ENCODE measurements at places on chromosomes 3 and 15.

DNA sequence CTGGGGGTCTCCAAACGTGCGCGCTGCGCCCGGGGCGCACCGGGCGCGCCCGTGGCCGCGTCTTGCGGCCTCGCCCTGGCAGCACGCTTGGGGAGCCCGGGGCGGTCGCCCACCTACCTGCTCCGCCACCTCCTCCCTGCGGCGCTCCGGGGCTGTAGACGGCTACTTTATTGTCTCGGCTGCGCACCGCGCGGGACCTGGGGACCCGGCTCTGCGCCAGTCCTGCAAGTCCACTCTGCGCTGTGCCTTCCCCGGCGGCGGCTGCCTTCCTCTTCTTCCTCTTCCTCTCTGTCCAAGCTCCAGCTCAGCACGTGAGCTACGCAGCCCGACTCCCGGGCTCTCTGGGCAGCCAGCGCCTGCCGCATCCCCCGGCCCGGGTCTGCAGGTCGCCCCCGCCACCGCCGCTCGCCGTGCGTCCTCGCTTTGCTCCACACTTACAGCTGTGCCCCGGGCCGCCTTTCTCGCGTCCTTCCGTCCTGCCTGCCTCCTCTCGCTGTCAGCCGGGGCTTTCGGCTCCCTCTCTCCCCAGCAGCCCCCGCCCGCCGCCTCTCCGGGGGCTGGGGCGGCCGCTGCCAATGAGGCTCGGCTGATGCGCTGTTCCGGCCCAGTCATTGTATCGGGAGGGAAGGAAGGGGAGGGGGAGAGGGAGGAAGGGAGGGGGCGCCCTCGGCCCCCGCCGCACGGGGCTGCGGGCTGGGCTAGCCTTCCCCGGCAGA, 156.4 kb upstream of the FRMD4B start:
- DNase-seq, result no peak

- no peak for DNase-seq
Observed at GRCh38 chr15:90345857-90346256, 6.2 kb upstream of the ZNF774 start.

GRCh38 chr3:13138833-13139145, 65.6 kb upstream of the IQSEC1 start:
- DNase-seq, result no peak

- DNase-seq, result no peak
Observed at GRCh38 chr15:76996076-76996525, 1.2 kb downstream of the PSTPIP1 start.

- no peak for DNase-seq
Observed at GRCh38 chr15:58501006-58501405, 69.2 kb downstream of the LIPC start.

GRCh38 chr3:114293838-114294535, at the start of gene TIGIT:
TIGIT (plus strand) TSS chr3:114294028; CDS start chr3:114294062, 34 bp downstream.
- DNase-seq, result no peak

DNA sequence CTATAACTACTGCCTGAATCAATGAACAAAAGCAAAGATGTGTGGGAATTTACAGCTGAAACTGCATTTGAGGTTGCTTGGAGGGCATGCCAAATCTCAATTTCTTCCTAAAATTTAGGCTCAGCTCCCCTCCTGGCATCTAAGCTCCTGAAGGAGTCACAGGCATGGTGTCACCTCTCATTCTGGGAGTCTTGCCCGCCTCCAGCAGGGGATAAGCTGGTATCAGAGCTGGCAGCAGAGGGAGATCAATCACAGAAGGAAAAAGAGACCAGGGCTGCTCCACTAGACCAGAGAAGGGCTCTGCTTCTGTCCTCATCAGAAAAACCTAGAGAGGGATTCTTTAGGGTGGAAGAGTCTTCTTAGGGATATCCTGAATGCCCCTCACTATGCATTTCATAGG, 150.4 kb upstream of the SLC6A11 start:
- DNase-seq, result no peak

DNA sequence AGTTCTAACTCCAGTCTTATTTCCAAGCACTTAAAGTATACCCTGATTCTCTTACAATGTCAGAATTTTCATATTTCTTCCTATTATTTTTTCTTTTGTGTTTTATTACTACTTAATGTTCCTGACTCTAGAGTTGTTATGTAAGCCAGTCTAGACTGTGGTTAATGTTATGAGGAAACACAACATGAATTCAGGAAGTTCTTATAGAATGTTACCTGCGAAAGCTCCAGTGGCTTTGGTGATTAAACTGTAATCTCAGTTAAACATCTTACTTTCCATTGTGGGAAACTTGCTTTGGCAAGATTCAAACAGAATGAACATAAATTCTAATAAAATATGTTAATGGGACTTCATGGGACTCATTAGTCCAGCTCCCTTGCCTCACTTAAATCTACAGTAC, 36.6 kb upstream of the CHL1 start:
- DNase-seq, result no peak

DNA sequence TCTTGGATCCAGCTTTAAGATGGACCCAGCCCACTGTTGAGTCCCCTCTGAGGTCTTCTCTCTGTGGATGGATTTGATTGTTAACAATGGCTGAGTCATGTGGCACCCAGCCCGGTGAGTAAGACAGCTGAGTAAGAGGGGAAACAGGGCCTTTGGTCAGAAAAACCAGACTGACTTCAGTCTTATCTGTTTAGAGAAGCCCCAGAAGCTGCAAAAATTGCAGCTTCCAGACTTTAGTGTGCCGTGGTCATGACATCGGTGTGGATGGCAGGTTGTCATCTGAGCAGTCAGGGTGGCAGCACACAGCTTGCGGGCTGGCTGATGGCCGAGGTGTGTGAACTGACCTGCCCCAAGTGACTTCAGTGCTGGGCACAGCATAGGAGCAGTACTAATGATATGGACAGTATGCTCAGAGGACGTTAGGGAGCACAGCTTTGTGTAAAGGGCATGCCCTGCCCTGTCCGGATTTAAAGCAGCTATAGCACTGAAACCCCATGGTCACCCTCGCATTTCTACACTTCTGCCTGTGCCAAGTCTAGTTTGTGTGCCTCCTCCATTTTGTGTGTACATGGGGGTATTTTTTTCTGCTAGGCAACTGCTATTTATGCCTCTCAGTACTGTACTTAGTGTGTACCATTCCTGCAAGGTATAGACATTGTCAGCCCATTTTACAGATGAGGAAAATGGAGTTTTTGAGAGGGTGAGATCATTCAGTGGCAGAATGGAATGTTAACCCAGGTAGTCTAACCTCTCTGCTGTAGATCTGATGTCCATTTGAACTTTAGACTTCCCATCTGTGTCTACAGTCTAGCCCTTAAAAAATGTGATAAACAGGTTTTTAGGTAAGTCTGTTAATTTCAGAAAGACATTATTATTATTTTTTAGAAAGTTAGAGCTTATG, 44.4 kb downstream of the FLNB start:
- DNase-seq, result peak; percentile 91

GRCh38 chr15:63372018-63372705, 9.5 kb downstream of the CA12 start:
- peak; percentile 94 for DNase-seq

GRCh38 chr15:50884540-50884939, 23.9 kb upstream of the AP4E1 start:
- DNase-seq, result no peak

DNA sequence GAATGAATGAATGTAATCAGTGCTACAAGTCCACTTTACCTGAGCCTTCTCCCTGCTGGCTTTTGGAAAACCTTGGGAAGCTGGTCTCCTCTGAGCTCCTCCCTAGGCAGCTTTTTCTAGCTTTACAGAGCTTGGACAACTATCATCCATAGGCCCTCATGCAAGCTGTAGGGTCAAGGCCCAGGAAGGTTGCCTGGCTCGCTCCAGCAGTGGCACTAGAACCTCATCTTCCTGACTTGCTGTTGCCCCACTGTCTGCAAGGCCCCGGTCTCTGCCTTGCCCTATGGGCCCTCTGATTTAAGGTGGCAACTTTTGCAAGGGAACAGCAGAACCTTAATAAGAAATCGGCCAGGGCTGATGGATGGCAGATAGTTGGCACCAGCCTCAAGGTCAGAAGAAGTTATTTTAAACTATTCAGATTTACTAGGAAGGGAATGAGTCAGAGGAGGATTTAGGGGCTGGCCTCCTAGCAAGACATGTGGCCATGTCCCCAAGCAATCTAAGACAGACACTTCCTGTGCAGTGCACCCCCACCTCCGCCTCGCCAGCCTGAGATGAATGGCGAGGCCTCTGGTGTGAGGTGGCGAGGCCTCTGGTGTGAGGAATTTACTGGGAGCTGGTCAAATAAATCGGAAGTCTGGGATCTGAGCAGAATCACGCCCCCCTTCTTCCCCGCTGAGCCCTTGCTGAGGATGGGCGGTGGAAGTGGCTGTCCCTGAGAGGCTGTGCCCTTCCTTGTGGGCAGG, 180.8 kb downstream of the MEGF11 start:
- peak; percentile 23 for DNase-seq

DNA sequence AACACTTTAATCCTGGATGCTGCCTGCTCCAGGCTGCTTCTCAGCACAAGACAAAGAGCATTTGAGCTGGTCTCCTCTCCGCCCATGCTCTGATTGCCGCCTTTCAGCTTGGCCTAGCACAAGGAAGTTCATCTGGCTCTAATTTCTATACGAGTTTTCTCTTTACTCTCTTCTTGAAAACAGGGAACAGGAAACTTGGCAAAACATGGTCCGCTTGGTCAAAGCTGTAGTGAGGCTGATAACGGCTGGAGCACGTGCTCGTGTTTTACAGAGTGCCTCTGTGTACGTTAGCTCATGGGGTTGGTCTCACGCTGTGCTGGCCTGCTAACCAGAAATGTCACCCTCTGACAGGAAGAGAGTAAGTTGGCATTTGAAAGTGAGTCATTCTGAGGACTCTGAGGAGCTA, 19.2 kb downstream of the RARRES1 start:
- no peak for DNase-seq

DNA sequence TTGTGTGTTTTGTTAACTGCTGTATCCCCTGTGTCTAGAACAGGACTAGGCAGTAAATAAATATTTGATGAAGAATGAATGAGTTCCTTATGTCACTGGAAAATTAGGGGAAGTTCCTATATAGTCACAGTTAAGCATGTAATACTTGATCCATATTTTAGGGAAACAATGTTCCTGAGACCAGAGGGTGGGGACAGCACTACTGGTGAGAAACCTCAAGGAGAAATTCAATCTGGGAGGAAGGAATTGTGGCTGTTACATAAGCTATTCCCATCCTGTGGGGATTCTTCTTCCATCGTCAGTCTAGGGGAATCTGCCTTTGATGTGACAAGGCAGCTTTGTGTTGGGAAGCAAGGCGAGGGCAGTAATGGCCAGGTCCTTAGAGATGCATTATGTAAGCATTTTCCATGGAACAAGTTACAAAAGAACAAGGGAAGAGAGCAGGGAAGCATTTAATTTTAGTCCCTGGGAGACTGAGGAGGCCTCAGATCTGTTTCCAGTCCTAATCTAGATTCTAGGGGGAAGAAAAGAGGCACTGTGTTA, 219.3 kb upstream of the TTC14 start:
- no peak for DNase-seq

DNA sequence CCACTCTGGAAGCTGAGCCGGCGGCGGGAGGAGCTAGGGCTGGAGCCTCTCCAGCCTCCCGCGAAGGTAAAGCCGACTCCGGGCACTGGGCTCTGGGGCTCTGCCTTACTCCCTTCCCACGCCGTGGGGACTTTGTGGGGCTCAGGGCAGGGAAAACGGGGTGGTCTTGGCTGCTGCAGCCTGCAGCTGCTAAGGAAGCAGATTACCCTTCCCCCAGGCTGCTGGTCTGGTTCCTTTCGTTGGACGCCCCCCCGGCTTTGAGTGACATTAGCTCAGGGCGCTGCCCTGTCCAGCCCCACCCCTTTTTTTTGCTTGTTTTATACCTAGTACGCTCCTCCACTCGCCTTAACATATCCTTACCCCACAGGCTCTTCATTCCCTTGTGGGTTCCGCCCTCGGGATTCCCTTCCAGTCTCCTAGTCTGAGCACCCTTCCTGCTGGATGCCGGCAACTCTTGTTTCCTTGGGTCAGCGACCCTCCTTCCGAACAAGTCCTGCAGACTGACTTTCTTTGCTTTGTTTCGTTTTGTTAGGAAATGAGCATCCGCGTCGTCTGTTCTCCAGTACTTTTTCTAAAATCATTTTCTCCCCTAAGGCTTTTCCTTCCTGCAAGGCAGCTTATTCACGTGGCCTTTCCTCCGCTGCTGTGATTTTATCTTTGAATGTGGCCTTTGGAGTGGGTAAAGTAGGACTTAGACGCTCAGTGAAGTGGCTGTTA, 551 bp downstream of the DNAJC13 start:
- no peak for DNase-seq

DNA sequence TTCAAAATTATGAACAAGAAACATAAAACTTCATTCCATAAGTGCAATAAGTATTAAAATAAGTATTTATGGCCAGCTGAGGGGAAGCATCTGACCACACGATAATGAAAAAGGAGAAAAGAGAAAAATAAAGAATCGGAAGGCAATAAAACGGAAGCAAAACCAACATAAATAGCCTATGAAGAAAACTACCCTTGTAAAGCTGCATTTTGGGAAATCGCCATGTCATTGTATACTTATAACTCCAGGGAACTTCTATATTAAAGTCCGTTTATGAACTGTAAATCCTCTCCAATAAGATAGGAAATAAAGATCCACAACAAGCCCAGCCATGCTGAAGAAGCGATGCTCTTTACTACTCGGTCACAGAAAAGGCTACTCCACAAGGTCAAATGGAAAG, 47.7 kb downstream of the MORC1 start:
- DNase-seq, result no peak

DNA sequence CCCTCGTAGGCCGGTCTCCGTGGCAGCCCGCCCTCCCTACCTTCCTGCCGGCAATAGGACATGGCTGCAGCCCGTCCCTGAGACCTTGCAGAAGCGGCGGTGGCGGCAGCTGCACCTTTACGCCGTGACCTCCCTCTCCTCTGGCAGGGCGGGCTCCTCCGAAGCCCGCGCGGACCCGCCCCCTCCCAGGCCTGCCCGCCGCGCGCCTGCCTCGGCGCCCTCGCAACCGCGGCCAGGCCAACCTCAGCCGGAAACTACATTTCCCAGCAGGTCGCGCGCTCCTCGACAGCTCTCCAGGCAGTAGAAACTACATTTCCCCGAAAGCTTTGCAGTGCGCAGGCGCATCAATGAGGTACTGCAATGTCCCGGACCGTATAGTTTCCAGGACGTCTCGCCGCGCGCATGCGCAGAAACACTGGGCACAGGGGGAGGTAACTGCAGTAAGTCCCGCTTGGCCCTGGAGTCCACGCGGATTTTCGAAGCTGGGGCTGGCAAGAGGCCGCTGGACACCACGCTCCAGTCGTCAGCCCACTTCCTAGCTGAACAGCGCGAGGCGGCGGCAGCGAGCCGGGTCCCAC, at the start of the genes CHCHD4 and TMEM43:
CHCHD4 (minus strand) TSS at position 256 of the 578 bp plus-strand sequence; CDS start at position 62, 194 bp downstream.
TMEM43 (plus strand) TSS at position 438 of the 578 bp plus-strand sequence. CDS start 142 bp downstream, outside the sequence.
- peak; percentile 99 for DNase-seq

DNA sequence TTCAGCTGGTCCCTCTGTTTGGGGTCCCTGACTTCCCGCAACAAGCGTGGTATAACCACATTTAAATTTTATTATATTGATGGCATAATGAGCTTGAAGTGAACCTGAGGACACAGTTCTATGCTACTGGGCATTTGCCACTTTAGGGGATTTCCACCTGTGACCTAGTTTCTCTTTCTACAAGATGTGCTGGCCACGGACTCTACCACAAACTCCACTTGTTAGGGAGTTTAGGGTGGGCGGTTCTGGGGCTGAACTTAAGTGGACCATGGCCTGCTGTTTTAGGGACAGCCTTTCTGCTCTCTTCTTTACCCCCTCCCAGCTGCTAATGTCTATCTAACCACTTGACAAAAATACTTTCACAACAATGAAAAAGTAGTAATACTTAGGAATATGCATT, 1199.1 kb downstream of the SI start:
- no peak for DNase-seq

GRCh38 chr3:45555666-45556065, 38.9 kb upstream of the LIMD1 start:
- no peak for DNase-seq

GRCh38 chr3:10702961-10703740, 112.9 kb upstream of the SLC6A11 start:
- no peak for DNase-seq

- DNase-seq, result no peak
Observed at GRCh38 chr3:45210308-45211041, 15.6 kb downstream of the TMEM158 start.

Measured in GM04504 (cell line).